ENCODE measurements at places on chromosomes 12 and 14.

DNA sequence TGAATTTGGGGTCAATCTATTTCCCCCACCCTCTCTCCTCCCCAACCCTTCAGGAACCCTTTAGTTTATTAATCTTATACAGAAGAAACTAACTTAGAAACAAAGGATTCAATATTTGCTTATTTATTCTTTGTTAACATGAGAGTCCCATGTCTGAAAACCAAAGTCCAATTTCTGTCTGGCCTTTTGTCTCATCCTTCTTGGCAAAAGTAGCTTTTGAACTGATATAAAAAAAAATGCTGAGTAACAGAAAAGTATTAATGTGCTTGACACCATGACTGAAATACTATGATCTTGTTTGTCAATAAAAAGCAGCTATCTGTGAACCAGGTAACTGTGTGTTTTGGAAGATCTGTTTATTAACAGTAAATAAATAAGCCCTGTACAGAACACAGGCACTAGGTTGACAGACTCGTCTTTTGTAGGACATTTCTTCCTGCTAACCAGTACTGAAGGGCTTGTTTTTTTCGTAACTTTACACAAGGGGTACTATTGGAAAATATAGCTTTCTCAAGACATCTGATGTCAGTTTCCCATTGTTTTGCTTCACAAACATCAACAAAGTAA lies 10.8 kb downstream of the PIGH start:
- DNase-seq, result no peak

DNA sequence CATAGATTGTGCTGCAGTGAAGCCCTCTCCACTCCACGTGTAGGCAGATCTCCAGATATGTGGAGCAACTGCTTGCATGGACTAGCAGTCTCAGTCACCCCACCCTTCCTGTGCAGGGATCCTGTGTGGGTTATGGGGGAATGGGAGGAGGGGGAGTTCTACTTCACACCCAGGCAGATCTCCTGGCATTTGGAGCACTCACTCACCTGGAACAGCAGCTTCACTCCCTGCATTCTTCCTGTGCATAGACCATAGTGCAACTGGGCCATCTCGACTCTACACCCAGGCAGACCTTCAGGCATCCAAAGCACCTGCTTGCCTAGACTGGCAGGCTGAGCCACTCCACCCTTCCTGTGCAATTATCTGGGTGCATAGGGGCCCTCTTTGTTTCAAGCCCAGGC lies 96.0 kb upstream of the PCED1B start:
- no peak for DNase-seq

DNA sequence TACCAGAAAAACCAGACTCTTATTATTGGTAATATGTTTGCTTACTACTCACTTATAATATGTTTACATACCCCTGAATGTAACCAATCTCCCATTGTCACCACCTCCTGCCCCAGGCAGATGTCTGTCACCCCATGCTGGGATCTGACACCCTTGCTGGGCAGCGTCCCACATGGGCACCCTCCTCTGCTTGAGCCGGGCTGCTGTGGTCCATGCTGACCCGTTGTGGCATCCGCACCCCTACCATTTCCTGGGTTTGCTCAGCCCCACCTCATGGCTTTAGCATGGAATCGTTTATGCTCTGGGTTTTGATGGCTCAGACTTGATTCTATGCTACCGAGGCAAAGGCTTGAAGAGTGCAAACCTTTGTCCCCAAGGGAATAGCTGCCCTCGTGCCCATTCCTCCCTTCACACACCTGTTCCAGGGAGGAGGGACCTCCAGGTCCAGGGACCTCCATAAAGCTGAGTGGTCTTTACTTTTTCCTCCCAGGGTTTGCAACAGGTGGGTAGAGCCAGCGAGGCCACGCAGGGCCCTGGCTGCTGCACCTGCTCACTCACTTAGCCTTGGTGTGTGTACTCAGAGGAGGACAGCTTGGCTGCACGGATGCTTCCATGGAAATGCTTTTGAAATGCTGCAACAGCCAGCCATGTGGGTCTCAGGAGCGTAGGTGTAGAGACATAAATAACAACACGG lies 68.7 kb downstream of the PRMT8 start:
- no peak for DNase-seq

DNA sequence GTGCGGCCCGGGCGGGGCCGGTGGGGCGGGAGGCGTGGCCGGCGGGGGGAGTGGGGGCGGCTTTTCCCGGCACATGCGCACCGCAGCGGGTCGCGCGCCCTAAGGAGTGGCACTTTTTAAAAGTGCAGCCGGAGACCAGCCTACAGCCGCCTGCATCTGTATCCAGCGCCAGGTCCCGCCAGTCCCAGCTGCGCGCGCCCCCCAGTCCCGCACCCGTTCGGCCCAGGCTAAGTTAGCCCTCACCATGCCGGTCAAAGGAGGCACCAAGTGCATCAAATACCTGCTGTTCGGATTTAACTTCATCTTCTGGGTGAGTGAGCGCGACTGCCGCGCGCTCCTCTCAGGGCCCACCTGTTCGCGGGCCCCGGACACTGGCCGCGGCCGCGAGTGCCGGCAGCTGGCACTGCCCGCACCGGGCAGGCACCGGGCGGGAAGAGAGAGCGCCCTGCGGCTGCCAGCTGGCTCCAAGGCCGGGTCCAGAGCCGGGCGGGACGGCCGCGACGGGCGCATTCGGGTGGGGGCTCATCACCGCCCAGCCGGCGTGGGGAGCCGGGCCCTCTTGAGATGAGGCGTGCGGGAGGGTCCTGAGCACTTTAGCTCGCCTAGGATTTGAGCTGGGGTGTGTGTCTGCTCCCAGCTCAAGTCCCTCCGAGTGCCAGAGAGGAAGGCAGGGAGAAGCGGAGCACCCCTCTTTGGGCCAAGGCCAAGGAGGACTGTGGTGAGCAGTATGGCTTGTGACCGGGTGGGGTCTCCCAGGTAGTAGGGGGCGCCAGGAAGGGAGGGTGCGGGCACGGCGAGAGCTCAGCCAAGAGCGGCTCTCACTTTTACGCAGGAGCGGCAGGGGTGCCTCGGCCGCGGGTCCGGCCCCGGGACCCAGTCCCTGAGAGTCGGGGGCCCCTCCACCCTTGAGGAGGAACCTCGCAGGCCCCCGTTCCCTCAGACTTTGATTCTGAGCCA lies at the start of gene CD9:
CD9 (plus strand) TSS at position 145 of the 957 bp plus-strand sequence; CDS start at position 245, 100 bp downstream.
- peak; percentile 19 for DNase-seq

DNA sequence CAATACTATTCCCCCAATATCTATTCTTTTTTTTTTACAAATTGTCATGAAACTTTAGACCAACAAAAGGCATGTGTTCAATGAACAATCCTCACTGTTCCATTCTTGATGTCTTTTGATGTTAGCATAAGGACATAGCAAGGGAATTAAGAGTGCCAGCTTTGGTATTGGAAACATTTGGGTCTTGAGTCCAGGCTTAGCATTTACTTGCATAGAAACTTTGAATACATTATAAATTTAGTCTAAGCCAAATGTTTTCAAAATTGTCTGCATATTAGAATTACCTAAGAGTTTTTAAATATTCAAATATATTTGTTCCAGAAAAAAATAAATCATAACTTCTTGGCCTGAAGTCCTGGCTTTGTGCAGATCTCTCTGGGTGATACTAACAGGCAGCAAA lies 406.5 kb downstream of the LRFN5 start:
- DNase-seq, result no peak

DNA sequence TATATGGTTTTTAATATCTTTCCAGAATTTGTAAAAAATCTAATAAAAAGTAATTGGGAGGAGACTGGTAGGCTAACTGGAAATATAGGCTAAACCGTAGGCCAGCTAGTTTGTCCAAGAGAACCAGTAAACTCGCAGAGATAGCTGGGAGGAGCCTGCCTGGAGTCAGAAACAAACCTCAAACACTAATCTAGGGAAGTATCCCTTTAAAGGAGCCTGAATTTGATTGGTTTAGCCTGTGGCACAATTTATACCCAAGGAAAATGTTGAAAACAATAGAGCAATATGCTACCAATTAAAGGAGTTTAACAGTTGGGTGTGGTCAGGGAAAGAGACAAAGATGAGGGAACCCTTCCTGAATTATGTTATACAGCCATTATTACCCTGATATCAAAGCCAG lies 109.6 kb downstream of the EML5 start:
- DNase-seq, result no peak

DNA sequence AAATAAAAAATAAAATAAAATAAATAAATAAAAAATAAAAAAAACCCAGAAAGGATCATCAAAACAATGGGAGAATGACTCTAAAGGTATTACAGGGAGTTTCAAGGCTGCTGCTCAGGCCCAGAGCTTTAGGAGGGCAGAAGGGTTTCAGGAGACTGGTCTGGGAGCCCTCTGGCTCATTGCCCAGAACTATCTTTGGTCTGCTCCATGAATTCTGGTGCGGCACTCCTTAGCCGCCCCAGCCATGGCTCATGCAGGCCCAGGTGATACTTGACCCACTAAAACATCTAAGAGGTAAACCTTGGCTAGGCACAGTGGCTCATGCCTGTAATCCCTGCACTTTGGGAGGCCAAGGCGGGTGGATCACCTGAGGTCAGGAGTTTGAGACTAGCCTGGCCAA lies 14.7 kb upstream of the TMED10 start:
- no peak for DNase-seq

DNA sequence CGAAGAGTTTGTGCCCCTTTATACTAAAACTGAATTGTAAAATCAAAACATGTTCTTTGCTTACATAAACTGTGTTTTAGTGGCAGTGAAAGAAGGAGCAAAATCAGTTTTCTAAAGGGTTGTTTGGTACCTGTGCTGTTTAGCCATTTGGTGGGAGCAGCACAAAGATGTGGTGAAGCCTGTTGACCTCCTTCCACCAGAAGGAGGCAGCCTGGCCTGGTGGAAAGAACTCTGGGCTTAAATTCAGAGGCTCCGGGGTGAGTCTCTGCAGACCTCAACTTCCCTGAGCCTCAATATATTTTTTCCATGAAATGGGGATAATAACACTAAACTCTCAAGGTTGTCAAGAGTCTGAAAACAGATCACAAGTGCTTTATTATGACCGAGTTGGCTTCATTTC lies 502.5 kb downstream of the VRK1 start:
- DNase-seq, result no peak

DNA sequence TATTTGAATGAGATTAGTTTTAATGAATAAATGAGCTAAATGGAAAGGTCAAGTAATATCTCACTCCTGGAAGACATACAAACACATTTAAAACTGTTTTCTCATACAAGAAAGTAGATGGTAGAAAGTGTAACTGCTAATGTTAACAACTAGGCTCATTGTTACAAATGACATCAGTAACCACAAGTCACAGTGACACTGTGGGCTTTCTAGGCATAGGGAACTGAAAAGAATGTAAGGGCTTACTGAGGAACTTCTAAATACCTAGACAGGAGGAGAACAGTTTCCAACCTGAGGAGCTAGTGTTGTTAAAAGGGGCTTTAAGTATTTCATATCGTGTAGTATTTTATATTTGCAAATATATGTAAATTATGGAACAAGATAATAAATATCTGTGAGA lies 17.5 kb upstream of the ERGIC2 start:
- no peak for DNase-seq

DNA sequence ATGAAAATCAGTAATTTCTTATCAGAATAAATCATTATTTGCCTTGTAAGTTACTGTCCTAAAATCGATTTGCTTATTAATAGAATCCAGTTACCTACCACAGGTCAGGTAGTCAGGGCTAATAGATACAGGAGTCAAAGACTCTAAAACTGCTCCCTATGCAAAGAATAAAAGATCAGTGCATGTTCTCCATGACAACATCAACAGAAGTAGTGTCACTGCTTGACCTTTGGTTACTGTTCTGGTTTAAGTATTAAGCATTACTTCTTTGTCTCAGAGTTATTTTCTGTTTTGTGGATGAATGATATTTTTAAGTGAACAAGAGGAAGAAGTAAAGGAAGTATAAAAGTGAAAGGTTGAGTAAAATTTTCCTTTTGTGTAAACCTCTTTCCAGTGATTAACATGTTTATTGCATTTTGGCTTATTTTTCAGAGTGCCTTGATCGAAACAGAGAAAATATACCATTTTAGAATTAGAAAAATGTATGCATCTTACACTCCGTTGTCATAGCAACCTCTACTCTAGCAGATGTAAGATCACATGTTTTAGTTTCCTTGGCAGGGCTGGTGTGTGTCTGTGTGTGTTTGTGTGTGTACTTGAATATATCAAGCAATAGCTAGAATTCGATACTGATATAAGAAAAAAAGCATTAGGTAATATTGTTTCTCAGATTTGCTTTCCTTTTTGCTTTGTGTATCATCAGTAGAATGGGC lies 44.7 kb downstream of the ABCD2 start:
- DNase-seq, result no peak

- no peak for DNase-seq
Measured at GRCh38 chr14:32374155-32374554, 45.1 kb downstream of the AKAP6 start.

DNA sequence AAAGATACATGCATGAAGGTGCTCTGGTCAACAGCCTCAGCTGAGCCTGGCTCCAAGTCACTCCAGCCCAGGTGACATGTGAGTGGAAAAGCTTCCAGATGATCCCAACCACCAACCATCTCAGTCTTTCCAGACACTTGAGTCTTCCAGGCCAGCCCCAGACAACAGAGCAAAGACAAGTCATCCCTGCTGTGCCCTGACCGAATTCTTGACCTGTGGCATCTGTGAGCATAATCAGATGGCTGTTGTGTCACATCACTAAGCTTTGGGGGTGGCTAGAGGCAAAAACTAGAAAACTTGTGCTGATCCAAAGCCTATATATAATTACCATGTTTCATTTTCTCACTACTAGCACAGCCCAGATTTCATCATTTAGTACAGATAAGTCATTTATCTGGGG lies 50.8 kb upstream of the ISM2 start:
- DNase-seq, result no peak

DNA sequence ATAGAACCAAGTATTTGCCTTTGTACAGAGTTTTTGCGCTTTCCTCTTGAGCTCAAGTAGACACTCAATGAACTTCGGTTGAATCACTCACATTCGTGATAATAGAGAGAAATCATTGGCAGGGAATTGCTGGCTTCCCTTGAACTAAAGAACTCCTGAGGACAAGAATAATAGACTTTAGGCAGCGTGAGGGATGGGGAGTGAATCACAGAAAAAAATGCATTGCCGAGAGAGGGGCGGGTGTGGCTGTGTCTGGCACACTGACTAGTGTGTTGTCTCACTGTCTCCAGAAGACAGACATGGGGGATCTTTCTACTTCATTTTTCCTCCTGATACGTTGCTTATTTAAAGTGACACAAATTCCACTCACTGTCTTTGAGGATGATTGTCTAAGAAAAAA lies 805.2 kb downstream of the BCL11B start:
- DNase-seq, result no peak

GRCh38 chr12:26748741-26749431 lies 84.1 kb downstream of the ITPR2 start:
- no peak for DNase-seq

GRCh38 chr12:57262126-57262822 lies 11.3 kb upstream of the STAC3 start:
- DNase-seq, result no peak

DNA sequence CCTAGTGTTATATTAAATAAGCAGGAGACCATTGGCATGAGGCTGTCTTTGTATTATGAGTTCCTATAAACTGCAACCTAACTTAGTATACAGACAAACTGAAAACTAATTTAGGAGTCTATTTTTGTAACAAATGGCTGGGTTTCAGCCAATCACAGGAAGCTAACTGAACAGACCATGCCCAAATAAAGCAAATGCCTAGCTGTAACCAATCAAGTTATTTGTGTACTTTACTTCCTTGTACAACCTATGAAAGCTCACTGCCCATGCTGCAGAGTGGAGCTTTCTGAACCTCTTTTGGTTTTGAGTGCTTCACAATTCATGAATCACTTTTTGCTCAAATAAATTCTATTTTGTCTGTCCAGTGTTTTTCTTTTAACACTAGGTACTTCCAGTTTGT lies 41.6 kb downstream of the GUCY2C start:
- DNase-seq, result no peak

GRCh38 chr12:114046236-114046998 lies 80.3 kb upstream of the RBM19 start:
- no peak for DNase-seq

Measured in stimulated activated CD4-positive, alpha-beta T cell treated with anti-CD3 and anti-CD28 coated beads, Interleukin-15, amount 100 ng/mL, for 1 hour (primary cell).